ENCODE measurements at places on chromosomes 5 and 9.

GRCh38 chr9:106892632-106893031, 29.7 kb downstream of the ZNF462 start:
- no peak for DNase-seq

DNA sequence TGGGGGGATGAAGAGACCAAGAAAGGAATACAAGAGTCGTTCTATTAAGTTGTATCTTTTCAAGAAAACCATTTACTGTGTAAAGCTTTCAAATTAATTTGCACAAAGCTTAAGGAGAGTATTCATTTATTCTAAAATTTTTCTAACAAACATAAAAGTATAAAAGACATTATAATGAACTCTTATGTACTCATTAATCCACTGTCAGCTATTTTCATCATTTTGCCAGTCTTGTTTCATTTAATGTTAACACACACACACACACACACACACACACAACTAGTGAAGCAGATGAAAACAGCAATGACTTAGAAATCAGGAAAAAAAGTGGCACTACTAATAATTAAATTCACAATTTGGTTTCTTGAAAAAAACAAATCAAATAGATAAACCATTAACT, 176.7 kb downstream of the TLE1 start:
- no peak for DNase-seq

GRCh38 chr9:111975709-111976108, 79.1 kb downstream of the UGCG start:
- DNase-seq = peak; percentile 27

DNA sequence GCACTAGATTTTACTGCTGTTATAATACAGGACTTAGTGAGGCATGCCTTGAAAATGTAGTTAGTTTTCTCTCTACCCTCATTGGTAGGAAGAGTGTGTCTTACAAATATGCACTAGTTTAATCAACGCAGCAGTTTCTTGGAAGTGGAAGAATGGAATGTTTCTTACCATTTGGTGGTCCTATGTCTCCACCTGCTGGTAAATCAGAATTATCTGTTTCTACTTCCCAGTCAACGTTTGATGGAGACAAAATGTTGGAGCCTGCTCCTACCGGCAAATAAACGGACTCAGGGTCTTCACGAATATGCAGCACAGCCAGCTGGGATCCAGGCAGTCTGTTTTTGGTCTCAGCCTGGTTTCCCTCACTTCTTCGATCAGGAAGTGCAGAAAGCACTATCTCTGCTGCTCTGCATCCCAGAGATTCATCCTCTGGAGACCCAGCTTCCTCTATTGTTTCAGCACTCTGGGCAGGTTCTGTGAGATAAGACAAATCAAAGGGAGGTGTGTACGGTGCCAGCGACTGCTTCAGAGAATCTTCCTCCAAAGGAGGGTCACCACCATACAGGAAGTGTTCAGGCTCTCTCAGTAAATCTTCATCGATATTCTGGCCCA, 59.5 kb upstream of the PCA3 start:
- DNase-seq = no peak

DNA sequence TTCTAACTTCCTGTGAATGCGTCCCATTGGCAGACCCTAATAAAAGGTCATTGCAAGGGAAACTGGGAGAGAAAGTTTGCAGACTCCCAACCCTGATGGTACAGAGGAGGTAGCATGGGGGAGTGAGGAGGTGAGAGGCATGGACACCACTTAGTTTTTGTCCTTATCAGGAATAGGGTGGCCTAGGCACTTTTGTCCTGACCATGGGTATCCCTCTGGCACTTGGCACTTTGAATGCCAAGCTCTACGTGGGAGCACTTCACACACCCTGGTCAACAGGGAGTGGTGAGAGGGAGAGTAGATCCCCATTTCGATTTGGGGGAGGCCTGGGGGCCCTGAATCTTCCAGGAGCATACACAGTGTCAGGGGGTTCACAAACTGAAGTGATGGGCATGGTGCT, 75.6 kb upstream of the SH3PXD2B start:
- DNase-seq = no peak

DNA sequence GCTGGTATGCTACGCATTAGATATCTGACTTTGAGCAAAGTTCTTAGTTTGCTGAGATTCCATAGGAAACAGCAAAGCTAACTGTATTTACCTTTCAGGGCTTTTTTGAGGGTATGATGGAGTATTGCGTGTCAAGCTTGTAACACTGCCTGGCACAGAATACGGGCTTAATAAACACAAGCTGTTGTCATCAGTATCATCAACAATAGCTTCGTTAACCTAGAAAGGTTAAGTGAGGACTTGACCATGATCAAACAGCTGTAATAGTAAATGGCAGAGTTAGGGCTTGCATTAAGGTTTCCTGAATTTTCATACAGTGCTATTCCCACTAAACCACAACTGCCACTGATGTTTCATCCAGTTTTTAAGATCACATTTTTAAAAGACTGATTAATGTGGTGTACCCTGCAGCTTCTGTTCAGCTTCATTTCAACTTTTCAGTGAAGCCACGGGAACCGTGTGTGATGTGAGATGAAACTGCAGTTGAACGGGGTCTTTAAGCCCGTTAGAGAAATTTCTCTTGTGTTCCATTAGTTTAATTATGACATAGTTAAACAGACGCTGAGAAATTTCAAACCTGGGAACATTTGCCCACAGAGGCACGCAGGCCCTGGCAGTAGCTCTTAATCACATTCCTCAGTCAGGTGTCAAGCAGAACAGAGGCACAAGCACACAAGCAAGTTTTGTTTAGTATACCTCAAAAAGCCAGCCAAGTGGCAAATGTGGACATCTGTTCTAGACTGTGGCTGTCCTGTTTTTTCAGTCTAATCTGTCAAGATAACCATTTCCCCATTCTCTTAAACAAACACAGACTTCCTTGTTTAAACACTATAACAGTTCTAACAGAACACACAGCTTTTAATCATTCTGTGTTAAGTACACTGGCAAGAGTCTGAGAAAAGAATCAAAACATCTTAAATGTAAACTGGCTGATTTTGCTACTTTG, 147.1 kb downstream of the ZNF608 start:
- DNase-seq = peak; percentile 33

DNA sequence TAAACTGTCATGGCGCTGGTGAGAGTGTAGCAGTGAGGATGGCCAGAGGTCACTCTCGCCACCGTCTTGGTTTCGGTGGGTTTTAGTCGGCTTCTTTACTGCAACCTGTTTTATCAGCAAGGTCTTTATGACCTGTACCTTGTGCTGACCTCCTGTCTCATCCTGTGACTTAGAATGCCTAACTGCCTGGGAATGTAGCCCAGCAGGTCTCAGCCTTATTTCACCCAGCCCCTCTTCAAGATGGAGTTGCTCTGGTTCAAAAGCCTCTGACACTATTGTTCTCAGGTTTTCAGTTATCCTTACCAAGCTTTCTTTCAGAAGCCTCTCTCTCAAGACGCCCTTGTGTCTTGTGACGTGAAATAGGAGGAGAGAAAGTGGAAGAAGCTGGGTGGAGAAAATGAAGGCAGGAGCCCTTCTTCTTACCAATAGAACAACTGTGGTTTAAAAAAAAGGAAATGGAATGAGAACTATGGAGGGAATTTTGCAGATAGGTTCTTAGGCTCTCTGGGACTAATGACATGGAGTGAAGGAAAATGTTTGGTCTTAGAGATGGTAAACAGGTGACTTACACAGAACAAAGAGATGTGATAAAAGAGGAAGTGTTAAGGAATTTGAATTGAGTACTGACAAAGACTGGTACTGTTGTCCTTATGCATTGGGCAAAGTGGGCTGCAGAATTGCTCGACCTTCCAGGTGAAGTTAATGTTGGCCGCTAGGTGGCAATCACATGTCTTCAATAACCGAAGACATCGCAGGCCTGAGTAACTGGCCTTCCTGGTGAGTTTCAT, 133.3 kb upstream of the RAI14 start:
- DNase-seq = peak; percentile 49

DNA sequence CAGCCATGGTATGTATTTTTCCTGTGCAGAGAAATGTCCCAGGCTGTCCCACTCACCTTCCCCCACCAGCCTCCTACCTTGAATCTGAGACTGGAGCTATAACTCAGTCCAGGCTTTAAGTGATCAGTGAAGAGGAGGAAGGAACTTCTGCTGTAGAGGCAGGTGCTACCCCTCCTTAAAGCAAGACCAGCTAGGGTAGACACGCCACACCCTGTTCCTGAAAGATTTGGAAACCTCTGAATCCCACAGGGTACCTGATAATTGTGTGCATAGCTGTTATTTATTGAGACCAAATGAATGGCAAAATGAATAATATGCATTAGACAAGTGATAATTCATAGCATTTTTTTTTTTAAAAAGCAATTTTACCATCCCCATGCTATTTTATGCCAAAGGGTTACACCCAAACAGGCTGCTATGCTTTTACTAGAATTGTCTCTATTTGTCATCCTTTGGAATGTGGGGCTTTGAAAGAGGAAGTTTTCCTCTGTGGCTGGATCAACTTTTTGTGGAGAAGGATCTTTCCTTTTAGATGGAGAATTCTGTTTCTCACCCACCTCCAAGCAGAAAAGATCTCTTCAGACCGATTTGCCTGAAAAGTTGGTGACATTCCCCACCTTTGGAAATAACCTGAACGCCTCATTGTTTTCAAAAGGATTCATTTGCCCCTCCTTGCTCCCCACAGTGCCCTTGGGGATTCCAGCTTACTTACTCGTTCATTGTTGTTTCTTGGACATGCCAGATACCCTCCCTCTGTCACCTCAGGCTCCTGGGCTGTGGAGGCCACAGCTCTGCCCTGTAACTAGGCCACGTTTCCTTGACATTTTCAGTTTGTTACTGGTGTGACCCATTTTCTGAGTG, 248.7 kb downstream of the NR3C1 start:
- no peak for DNase-seq

GRCh38 chr5:167128581-167128980, 1162.9 kb upstream of the WWC1 start:
- DNase-seq = no peak

DNA sequence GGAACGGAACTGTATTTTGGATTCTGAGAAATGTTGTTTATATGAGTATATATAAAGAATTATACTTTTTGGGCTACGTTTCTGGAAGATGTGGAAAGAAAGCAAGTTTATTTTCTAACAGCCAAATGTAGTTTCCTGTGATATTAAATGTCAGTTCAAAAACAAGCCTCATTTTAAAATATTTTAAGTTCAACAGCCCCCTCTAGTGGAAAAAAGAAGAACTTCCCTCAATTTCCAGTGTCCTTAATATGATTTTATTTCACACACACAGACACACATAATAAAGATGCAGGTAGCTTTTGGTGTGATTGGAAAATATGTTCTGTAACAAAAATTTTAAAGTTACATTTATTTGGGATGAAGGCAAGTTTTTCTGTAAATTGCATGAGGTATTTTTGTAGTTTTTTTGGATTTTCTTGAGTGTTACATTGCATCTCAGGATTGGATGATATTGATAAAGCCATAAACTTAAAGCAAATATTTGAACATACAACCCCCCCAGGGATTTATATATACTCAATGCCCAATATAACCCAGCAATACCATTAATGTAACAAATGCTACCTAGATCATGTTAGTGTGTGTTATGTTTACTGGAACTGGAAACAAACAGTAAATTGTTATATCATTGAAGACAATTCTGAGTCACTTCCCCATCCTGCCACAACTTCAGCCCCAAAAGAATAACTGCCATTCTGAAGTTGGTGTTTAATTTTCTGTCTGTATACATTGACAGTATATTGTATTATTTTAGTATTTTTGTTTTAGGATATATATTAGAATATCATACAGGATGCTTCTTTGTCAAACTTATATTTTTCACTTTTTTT, 54.0 kb downstream of the CCDC171 start:
- no peak for DNase-seq

- DNase-seq = no peak
Measured at GRCh38 chr9:128910906-128911305, 9.9 kb upstream of the PHYHD1 start.

DNA sequence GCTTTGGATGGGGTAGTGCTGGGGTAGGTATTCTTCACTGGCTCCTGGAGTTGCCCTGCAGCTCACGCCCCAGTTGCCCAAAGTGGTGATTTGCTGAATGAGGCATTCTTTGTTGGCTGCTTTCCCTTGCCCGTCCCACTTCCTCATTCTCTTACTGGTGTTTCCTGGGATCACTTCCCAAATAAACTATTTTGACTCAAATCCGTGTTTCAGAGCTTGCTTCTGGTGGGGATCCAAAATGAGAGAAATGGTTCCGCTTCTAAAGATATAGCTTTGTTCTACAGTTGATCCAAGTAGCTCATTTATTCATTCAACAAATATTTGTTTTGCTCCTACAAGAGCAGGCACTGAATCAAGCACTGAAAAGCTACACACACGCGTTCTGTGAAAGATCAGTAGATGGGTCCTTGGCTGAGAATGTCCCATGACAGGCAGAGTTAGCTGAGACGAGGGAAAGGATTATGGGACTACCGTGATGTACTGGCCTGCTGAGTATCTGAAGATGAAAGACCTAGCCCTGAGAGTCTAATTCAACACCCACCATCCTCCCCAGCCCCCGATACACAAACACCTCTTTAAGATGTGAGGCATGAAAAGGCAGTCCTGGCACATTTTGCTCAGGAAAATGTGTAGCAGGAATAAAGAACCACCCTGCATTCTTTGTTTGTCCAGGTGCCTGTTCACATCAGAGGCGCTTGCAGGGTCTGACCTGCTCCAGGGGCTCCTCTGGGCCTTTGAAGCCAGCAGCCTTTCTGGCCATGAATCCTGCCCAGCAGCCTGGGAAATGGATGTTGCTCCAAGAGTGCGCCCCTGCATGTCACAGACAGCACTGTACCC, 143.1 kb upstream of the RANBP3L start:
- DNase-seq = no peak

DNA sequence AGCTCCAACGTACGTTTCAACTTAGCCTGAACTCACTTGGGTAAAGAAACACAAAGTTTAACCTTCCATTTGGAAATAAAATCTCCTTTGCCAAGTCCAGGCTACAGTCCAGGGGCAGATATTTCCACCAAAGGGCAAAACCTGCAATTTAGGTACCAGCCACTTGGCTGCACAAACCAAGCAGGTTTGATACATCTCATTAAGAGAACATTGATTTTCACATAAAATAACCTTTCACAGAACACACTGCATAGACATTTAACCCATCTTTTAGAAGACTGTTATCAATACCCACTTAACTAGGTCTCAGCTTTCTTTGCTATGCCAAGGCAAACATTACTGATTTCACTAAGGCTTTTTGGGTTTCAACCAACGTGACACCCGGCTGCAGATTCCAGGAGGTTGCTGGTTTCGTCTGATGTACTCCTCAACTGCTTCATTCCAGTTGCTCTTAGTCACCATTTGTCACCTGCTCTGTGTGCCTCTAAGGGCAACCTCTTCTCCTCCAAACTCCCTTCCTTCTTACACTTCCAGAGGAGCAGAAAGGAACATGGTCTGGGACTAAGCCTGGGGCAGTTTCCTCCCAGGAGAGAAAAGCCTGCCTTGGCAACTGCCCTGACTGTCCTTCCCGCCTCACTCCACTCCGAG, 67.1 kb downstream of the EPB41L4B start:
- DNase-seq = no peak

Data from DND-41 (cell line).